ENCODE measurements at places on chromosomes 16 and 17.

- H3K27me3 ChIP-seq, result no peaks in the 10 kb centered on the region
- H3K4me3 ChIP-seq, result no peak overlapping the region
- no peak overlapping the region for H3K27ac ChIP-seq
These were observed 4.7 kb downstream of the MSRB1 start for GRCh38 chr16:1938316-1938715.

DNA sequence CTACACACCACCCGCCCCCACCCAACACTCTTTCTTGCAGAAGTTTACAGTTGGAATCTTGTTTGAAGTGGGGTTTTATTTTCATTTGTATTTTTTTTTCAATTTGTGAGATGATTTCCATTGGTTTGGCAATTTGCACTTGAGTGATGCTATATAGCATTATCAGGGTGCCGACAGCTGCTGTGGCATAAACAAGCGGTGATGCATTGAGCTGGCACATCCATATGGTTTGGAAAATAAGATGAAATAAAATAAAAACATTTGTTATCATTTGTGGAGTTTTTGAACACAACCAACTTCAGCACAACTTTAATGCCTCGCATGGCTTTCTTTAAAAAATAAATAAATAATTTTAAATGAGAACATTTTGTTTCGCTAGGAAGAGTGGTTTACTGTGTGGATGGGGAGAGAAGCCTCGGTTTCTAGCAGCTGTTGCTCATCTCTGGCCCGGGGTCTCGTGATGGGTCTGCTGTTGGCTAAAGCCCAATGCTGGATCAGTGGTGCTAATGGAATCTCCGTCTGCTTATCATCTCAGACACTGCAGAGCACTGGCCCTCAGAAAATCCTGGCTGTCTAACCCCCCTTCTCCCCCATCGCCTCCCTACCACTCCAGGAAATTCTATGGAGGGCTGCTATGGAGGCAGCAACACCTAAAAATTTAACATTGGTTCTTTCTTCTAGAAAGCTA lies 192.3 kb upstream of the MAF start:
- no peak overlapping the region for H3K27ac ChIP-seq
- no peak overlapping the region for H3K4me3 ChIP-seq
- DNase-seq, result no peak
- no peaks in the 10 kb centered on the region for H3K4me1 ChIP-seq
- no peaks in the 10 kb centered on the region for H3K36me3 ChIP-seq

DNA sequence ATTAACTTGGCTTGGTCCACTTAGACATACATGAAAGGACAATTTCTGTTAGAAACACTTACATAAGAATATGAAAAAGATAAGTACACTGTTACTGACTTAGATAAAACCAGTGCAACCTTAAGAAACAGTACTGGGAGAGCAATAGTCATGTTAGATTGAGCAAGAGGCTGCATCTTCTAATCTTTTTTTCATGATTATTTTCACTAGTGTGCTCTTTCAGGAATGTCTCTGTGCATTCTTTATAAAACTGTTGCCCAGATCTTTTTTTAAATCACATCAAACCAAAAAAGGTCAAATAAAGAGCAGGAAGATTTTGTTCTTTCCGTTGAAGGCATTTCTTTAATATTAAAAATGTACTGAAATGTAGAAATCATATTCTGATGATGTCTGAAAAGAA lies 100.7 kb upstream of the AXIN2 start:
- H3K36me3 ChIP-seq, result no peaks in the 10 kb centered on the region
- H3K4me1 ChIP-seq, result no peaks in the 10 kb centered on the region
- H3K4me3 ChIP-seq, result no peak overlapping the region
- H3K27me3 ChIP-seq, result no peaks in the 10 kb centered on the region

- peak overlapping the region; percentile 93 for H3K27ac ChIP-seq
- H3K36me3 ChIP-seq, result peaks cover 10% of the 10 kb centered on the region
- peak overlapping the region; percentile 25 for H3K4me3 ChIP-seq
- DNase-seq, result no peak
These were observed 2.2 kb downstream of the NR1D1 start for GRCh38 chr17:40097931-40098845.

GRCh38 chr16:80968386-80969113 lies 38.1 kb downstream of the CMC2 start:
- H3K4me3 ChIP-seq, result no peak overlapping the region
- no peak overlapping the region for H3K27ac ChIP-seq
- H3K27me3 ChIP-seq, result no peaks in the 10 kb centered on the region
- H3K4me1 ChIP-seq, result no peaks in the 10 kb centered on the region
- DNase-seq, result no peak
- H3K36me3 ChIP-seq, result peaks cover 3% of the 10 kb centered on the region

GRCh38 chr16:68265078-68265920 lies 973 bp downstream of the SLC7A6 start:
- DNase-seq, result peak; percentile 75
- peak overlapping the region; percentile 90 for H3K27ac ChIP-seq
- H3K36me3 ChIP-seq, result peaks cover 16% of the 10 kb centered on the region
- peaks cover 73% of the 10 kb centered on the region for H3K4me1 ChIP-seq

DNA sequence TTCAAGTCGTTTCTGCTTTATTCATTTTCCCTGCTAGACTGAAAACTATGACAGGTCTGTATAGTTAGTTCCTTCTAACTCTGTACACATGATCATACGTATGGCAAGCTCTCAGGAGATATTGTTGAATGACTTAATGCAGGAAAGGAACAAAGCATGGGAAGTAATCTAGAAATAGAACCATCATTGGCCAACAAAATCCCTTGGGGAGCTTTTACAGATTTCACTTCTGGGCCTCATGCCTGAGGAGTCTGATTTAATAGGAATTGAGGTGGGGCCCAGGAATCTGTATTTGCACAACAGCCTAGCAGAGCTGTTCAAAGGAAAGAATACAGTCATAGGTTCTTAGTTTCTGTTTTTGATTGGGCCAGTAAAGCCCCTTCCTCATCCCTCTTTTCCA lies 229.2 kb downstream of the MAP2K6 start:
- no peaks in the 10 kb centered on the region for H3K4me1 ChIP-seq
- H3K27ac ChIP-seq, result no peak overlapping the region
- H3K27me3 ChIP-seq, result no peaks in the 10 kb centered on the region

DNA sequence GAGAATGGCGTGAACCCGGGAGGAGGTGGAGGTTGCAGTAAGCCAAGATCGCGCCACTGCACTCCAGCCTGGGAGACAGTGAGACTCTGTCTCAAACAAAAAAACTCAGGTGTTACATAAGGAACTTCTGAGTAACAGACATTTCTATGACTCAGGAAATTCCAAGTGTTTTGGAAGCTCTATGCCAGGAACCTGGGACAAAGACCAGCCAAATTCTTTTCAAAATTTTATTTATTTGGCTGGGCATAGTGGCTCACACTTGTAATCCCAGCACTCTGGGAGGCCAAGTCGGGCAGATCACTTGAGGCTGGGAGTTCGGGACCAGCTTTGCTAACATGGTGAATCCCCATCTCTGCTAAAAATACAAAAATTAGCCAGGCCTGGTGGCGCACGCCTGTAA lies 5.2 kb upstream of the SH2B1 start:
- no peaks in the 10 kb centered on the region for H3K36me3 ChIP-seq
- DNase-seq, result no peak
- no peak overlapping the region for H3K4me3 ChIP-seq
- H3K27ac ChIP-seq, result no peak overlapping the region
- no peaks in the 10 kb centered on the region for H3K27me3 ChIP-seq

DNA sequence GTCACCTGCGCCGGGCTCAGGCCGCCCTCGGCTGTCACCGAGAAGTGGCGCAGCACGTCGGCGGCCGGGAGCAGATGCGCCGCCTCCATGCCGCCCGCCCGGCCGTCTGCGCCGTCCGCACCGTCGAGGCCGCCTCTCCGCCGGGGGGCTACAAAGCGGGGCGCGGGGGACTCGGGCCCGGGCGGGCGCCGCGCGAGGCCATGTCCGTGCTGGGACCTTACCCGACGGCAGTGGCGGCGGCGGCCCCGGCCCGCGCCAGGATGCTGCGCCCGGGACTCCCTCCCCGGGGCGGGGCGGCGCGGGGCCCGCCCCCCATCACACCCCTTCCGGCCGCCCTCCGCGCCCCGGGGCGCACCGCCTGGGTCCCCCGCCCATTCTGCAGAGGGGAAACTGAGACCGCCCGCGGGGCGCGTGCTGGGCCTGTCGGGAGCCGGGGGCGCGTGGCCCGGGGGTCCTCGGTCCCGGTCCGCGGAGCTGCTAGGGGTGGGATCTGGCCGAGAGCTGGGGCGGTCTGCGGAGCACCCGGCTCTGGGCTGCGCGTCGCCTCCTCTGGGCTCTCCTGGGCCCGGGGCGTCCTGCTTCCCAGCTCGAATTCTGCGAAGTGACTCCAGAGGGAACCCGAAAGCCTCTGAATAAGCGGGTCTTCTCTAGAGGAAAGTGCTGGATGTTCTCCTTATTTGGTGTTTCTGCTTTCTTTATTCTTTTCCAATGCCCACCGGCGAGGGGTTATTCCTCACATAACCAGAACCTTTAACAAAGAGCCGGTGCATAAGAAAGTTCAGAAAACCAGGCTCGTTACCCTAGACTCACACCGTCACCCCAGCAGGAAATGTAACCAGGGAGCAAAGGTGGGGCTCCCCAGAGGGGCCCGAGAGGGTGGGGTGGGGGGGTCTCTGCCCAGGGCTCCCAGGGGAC lies at the start of gene ATP2A3:
TSS of gene ATP2A3 (minus strand) at position 235 of the 915 bp plus-strand sequence. CDS start at position 89, 146 bp downstream.
- DNase-seq, result peak; percentile 45
- H3K36me3 ChIP-seq, result peaks cover 18% of the 10 kb centered on the region
- no peaks in the 10 kb centered on the region for H3K27me3 ChIP-seq
- H3K4me3 ChIP-seq, result peak within 1 kb of the TSS; percentile 98
- H3K27ac ChIP-seq, result peak within 1 kb of the TSS; percentile 79
- H3K4me1 ChIP-seq, result peaks cover 59% of the 10 kb centered on the region

DNA sequence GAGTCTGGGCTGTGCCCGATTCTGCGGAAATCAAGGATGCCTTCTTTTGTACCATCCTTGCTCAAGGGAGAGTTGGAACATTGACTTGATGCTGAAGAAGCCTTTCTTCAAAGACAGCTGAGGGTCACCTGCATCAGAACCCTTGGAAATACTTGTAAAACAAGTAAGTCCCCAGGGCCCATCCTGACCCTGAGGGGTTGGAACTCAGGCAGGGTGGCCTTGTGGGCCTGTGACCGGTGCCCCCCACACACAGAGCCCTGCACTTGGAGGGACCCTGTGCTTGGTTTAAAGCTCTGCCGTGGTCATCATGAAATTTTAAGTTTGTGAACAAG lies 56.9 kb downstream of the WIPI1 start:
- no peak for DNase-seq
- H3K4me3 ChIP-seq, result no peak overlapping the region
- H3K36me3 ChIP-seq, result no peaks in the 10 kb centered on the region
- no peaks in the 10 kb centered on the region for H3K27me3 ChIP-seq

- no peaks in the 10 kb centered on the region for H3K4me1 ChIP-seq
- no peak overlapping the region for H3K4me3 ChIP-seq
- H3K36me3 ChIP-seq, result no peaks in the 10 kb centered on the region
- DNase-seq, result no peak
- no peak overlapping the region for H3K27ac ChIP-seq
These were observed 229.7 kb upstream of the RPL38 start for GRCh38 chr17:73973586-73974409.

- no peak for DNase-seq
- no peak overlapping the region for H3K27ac ChIP-seq
- peaks cover 2% of the 10 kb centered on the region for H3K27me3 ChIP-seq
- H3K36me3 ChIP-seq, result no peaks in the 10 kb centered on the region
- H3K4me3 ChIP-seq, result no peak overlapping the region
These were observed 56.3 kb downstream of the ABCC12 start for GRCh38 chr16:48099455-48099854.

DNA sequence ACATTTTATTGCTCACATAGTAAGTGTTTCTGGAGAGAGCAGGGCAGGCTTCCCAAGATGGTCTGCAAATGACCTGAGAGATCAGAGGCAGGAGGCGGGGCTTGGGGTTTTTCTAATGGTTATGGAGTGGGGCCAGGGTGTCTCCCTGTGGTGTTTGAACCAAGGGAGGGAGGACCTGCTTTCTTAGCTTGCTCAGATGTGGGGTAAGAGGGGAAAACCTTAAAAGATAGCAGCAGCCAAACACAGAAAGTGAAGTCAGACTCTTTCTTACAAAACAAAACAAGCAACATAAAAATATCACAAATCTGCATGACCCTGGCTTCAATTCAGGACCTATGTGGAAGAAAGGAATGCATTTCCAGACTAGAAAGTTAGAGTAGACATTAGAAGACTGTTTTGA lies 22.9 kb upstream of the DNAJA2 start:
- no peaks in the 10 kb centered on the region for H3K36me3 ChIP-seq
- peaks cover 11% of the 10 kb centered on the region for H3K27me3 ChIP-seq
- no peak for DNase-seq
- no peaks in the 10 kb centered on the region for H3K4me1 ChIP-seq
- H3K27ac ChIP-seq, result no peak overlapping the region

GRCh38 chr17:6780001-6780400 lies 4.0 kb downstream of the FBXO39 start:
- H3K4me1 ChIP-seq, result no peaks in the 10 kb centered on the region
- peaks cover 38% of the 10 kb centered on the region for H3K27me3 ChIP-seq
- DNase-seq, result no peak
- no peak overlapping the region for H3K27ac ChIP-seq
- no peaks in the 10 kb centered on the region for H3K36me3 ChIP-seq

GRCh38 chr16:87527055-87527724 lies 34.4 kb upstream of the ZCCHC14 start:
- no peak overlapping the region for H3K27ac ChIP-seq
- DNase-seq, result no peak
- no peak overlapping the region for H3K4me3 ChIP-seq
- peaks cover 22% of the 10 kb centered on the region for H3K27me3 ChIP-seq

- no peak overlapping the region for H3K27ac ChIP-seq
- H3K4me1 ChIP-seq, result no peaks in the 10 kb centered on the region
- peaks cover 67% of the 10 kb centered on the region for H3K36me3 ChIP-seq
- DNase-seq, result no peak
- H3K4me3 ChIP-seq, result no peak overlapping the region
- H3K27me3 ChIP-seq, result no peaks in the 10 kb centered on the region
These were observed 37.2 kb upstream of the ULK2 start for GRCh38 chr17:19904924-19905323.

DNA sequence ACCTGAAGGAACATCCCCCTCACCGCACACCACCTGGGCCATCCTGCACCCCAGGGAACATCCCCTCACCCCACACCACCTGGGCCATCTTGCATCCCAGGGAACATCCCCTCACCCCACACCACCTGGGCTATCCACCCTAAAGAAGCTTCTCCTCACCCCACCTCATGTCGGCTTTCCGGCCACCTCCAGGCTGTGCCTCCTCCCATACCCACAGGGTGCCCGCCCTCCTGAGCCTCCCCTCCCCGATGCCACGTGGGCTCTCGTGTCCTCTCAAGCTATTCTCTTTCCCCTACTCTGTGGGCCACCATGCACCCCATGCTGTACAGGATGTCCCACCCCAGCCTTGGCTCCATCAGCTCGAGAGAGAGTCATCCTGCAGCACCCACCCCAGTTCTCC lies 18.0 kb downstream of the MYLK3 start:
- no peaks in the 10 kb centered on the region for H3K36me3 ChIP-seq
- H3K27me3 ChIP-seq, result no peaks in the 10 kb centered on the region
- no peaks in the 10 kb centered on the region for H3K4me1 ChIP-seq
- H3K27ac ChIP-seq, result no peak overlapping the region
- no peak for DNase-seq

- H3K27ac ChIP-seq, result no peak overlapping the region
- H3K4me1 ChIP-seq, result no peaks in the 10 kb centered on the region
- H3K36me3 ChIP-seq, result no peaks in the 10 kb centered on the region
- DNase-seq, result no peak
- H3K27me3 ChIP-seq, result no peaks in the 10 kb centered on the region
These were observed 42.6 kb downstream of the ANKFY1 start for GRCh38 chr17:4221163-4221562.

GRCh38 chr16:57781349-57781740 lies 20.9 kb downstream of the KIFC3 start:
- no peaks in the 10 kb centered on the region for H3K36me3 ChIP-seq
- DNase-seq, result no peak
- no peak overlapping the region for H3K4me3 ChIP-seq
- no peaks in the 10 kb centered on the region for H3K4me1 ChIP-seq

- no peaks in the 10 kb centered on the region for H3K27me3 ChIP-seq
- no peaks in the 10 kb centered on the region for H3K4me1 ChIP-seq
- H3K27ac ChIP-seq, result no peak overlapping the region
- no peak for DNase-seq
- peaks cover 20% of the 10 kb centered on the region for H3K36me3 ChIP-seq
- H3K4me3 ChIP-seq, result no peak overlapping the region
These were observed 30.4 kb downstream of the NME3 start for GRCh38 chr16:1740781-1741490.

Measured in T-cell (primary cell).